T47D (cell line): ENCODE measurements at places on chromosomes 3 and 15.

- no peak for DNase-seq
These were observed 153.5 kb downstream of the DNAJB8 start for GRCh38 chr3:128313071-128313725.

GRCh38 chr3:133192967-133193366 lies 154.8 kb downstream of the TMEM108 start:
- DNase-seq: no peak

DNA sequence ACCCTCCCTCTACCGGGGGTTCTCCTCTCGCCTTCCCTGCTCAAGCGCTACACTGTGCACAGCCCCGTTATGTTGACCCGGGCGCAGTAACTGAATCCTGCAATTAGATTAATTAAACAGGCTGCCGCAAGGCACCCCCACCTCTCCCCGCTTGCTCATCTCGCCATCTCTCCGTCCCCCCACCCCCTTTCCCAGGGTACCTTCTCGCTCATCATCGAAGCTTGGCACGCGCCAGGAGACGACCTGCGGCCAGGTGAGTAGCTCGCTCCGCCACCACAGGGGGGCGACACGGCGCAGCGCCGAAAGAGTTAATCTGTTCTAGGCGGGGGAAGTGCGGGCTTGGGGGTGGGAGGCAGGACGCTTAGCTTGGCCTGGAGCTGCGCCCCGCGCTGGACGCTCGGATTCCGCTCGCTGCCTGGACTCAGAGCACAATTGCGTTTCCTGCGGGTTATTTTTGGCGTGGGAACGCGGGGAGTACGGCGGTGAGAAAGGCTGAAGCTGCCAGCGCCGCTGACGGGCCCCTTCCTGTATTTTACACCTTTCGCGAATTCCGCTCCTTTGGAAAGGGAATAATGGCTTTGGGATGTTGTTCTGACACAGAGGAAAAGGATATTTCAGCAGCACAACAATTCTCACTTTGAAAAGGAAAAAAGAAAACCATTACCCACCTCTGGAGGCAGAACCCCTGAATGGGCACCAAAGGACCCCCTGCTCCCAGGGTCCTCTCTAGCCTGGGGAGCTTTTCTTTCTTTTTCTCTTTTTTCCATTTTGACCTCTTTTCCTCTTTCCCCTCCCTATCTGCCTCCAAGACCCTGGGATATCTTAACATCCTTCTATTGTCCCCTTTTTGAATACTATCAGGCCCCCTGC lies 1.5 kb downstream of the DLL4 start:
- no peak for DNase-seq

DNA sequence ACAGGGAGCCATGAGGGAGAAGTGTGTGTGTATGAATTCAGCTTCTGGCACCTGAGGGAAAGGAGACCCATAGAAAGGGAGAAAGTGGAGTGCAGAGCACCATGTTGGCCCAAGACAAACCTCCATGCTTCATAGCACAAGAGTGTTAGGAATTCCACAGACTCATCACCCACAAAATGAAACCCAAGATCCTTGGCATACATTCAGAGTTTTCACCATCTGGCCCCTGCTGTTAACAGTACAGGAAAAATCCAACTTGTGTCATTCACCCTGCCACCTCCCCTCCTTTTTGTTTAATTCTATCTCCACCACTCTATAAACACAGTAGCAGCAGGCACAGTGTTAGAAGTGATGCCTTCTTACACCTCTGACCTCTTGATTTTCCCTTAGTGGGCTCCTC lies 60.0 kb upstream of the MNS1 start:
- no peak for DNase-seq

- no peak for DNase-seq
These were observed 622.5 kb downstream of the TBL1XR1 start for GRCh38 chr3:176574786-176575185.

GRCh38 chr3:177676947-177677587 lies 479.8 kb upstream of the TBL1XR1 start:
- DNase-seq: no peak

DNA sequence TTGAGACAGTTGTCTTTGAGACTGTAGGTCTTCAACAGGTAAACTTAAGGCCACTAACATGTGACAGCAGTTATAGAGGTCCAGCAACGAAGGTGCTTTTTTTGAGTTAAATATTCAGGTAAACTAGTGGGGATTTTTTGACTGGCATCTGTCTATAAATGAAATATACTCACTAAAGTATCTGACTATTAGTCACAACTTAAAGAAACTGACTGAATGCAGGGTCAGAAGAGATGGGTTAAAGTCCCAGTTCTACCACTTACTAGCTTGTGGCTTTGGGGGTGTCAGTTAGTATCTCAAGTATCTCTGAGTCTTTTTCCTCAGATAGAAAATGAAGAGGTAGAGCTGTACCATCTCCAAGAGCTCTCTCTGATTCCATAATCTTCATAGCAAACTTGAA lies 18.0 kb downstream of the MIX23 start:
- DNase-seq: no peak

DNA sequence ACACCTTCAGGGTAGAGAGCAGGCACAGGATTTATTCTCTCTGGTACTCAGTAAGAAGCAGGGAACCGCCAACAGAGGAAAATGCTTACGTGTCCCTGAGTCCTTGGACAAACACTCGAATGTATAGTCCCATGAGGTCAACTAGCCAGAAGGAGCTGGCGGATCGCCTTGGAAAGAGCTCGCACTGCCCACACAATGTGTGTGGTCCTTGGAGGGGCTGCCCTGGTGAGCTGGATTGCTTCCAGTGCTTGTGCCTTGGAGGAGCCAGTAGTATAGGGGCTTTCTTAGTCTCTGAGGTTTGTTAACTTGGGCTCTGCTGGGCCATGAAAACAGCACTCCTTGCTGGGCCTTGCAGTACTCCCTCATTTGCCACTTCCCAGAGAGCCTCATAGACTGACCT lies 40.7 kb upstream of the VILL start:
- no peak for DNase-seq

- DNase-seq: no peak
These were observed 72.5 kb downstream of the MORC1 start for GRCh38 chr3:109045271-109046040.

- no peak for DNase-seq
These were observed 919 bp downstream of the IDH2 start for GRCh38 chr15:90101130-90101968.
